ENCODE measurements at places on chromosomes 5 and 9.

- no peak for DNase-seq
These were observed 26.4 kb downstream of the TNFSF15 start for GRCh38 chr9:114779352-114779845.

GRCh38 chr5:143921525-143922311, 109.8 kb downstream of the HMHB1 start:
- DNase-seq = peak; percentile 96

- DNase-seq = no peak
These were observed 322.4 kb downstream of the TMEM161B start for GRCh38 chr5:87946271-87946670.

DNA sequence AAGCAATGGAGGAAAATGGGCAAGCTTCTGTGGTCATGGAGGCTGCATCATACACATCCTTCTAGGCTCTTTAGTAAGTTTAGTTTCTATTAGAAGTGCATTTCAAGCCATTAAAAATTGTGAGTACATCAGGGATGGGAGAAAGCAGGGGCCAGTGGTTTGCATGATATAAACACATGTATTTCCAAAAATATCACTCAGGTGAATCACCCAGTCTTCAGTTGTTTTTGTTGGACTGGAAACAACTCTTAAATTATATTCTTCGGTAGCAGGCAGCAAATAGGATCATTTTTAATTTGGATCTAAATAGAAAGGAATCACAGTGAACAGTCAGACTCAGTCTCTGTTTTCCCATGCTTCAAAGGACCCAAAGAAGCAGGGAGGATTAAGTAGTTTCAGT, 657.9 kb downstream of the TLR4 start:
- peak; percentile 11 for DNase-seq

DNA sequence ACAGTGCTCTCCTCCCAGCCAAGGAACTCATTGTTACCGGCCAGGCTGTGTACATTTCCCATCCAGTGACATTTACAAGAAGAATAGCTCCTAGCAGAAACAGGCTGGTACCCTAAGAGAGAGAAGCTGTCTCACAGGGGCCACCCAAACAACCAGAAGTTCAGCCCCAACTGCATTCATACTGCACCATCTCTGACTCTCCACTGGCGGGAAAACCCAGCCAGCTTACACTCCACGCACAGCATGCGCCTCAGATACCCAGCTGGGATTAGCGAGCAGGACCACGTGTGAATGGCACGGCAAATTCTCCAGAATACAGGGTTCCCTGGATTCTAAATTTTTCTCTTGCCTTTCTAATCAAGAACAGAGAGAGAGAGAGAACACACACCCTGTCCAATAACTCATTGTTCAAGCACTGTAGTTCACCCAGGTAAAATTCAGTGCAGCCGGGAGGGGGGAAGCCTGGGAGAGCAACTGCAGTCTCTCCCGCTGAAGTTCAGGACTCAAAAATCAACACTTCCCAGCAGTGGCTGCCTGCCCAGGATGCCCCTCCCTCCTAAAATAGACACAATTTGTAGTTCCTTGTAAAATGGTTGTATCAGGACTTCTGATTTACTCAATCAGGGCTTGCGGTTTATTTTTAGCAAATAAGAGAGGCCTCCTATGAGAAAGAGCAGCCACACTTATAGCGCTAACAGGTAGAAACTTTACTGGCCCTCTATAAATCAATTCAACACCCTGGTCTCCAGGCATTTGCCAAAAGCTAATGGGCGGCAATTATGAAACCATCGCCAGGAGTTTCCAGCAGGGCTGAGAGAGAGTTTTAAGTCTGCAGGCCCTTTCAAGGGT, 2.2 kb downstream of the COL23A1 start:
- no peak for DNase-seq

DNA sequence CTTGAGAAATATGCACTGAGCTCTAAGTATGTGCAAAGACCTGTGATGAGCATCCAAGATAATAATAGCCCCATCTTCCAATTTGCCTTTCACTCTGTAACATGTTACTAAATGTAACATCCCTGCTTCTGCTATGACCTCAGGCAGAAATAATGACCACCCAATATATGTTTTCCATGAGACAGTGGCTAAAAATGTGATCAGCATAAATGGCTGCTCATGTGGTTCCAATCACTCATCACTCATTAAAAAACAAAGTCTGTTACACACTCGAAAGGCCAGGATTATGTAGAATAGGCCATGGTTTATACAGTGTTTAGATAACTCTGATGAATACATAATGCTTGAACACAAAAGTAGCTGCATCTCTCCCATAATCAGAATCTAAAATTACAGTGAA, 71.4 kb upstream of the MOCS2 start:
- peak; percentile 65 for DNase-seq

DNA sequence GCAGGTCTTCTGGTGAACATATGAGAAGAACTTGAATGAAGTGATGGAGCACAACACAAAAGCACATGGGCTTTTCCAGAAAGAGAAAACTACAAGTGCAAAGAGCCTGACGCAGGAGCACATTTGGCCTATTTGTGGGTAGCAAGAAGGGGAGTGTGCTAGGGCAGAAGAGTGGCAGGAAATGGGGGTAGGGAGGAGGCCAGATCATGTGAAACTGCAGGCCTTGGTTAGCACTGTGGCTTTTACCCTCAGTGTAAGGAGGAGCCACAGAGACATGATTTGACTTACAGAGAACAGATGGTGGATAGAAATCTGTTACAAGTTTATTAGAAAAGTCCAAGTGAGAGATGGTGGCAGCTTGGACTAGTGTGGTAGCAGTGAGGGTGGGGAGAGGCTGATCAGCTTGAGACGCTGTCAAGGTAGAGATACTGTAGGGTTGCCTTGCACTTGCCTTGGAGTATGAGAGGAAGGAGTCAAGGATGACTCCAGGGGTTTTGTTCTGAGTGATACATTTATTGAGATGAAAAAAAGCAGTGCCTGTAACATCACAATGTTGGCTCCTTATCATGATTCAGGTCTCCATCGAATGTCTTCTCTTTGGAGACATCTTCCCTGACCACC, 126.7 kb downstream of the PPP2R2B start:
- DNase-seq = no peak

DNA sequence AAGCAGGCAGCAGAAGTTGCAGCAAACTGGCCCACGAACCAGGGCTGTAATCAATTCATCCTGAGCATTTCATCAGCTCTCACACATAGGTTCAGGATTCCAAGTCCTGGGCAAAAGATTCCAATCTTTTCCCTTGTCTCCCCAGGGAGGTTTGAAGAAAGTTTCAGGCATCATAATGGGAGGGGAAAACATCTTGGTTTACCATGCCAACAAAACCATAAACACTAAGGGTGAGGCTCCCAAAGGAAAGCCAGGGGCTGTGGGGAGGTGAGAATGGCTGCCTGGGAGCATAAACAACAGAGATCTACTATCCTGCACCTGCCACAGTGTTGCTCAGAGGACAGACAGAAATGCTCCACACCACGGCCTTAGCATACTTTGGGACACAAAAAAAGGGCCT, 94.6 kb downstream of the SH3TC2 start:
- DNase-seq = no peak

GRCh38 chr9:87184956-87185642, 237.8 kb upstream of the GAS1 start:
- DNase-seq = peak; percentile 87

- peak; percentile 96 for DNase-seq
These were observed 67.2 kb upstream of the IFNE start for GRCh38 chr9:21549251-21549765.

DNA sequence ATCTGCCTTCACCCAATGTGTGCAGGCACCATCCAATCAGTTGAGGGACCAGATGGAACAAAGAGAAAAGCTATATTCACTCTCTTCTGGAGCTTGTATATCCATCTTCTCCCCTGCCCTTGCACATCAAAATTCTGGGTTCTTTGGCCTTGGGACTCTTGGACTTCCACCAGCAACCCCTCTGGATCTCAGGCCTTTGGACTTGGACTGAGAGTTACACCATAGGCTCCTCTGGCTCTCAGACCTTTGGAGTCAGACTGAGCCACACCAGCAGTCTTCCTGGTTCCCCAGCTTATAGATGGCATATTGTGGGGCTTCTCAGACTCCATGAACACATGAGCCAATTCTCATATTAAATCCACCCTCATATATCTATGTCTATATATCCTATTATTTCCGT, 73.1 kb downstream of the TSSK1B start:
- DNase-seq = no peak

GRCh38 chr5:105639068-105639467, 2031.7 kb downstream of the EFNA5 start:
- DNase-seq = no peak

DNA sequence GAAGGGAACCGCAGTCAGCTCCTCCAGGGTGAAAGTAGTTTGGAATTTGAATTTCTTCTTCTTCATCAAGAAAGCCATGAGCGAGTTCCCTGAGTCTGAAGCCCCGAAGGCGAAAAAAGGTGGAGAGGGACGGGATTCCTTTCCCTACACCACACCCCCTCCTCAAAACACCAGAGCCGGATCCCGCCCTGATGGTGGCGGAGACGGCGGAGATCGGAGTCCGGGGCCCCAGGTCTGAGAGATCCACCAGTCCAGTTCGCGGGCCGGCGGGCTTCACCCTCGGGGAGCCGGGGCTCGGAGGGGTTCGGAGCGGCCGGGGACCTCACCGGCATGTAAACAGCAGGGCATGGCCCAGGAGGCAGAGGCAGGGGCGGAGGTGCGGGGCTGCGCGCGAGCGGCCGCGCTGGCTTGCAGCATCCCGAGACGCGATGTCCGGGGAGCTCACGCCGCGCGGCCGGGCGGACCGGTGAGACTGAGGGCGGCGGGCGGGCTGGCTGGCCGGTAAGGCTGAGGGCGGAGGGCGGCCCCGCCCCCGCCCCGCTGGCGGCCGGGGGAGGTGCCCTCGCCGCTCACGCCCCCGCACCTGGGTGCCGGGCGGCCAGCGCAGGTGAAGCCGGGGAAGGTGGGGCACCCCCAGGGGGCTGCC, 606 bp downstream of the EEIG1 start:
- no peak for DNase-seq

- no peak for DNase-seq
These were observed 386.0 kb upstream of the GRIN3A start for GRCh38 chr9:102124465-102124864.

GRCh38 chr9:113361304-113362018, 12.1 kb downstream of the BSPRY start:
- peak; percentile 24 for DNase-seq

DNA sequence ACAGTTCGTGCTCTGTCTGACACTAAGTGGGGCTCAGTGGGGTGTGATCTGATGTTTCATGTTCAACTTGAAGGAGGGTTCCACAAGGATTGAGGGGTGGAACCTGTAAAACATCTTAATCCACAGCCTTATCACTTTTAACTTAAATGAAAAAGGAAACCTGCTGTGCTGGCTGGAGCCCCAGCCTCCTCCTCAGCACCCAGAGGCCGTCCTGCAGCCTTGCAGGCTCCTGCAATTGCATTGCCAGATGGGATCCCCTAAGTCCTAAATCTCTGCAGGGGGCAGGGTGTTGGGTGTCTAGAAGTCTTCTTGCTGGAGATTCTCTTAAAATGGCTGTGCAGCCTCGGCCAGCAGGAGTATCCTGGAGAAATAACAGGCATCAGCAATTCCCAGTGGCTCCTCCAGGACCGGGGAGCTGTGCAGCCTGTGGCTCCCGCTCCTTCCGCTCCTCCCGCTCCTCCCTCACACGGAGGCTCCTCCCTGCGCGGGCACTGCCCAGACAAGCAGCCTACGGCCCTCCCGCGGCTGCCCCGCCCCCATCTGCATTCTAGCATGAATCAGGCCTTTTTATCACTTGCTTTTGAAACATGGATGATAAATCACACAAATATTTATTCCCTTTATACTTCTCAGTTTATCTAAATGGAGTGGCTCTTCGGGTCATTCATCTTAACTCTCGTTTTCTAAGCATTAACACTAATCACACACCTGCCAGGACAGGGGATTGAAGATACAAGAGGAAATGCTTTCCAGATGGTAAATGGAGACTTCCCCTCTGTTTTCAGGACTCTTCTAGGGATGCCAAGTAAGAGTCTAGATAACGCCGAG, 131.0 kb downstream of the ADAMTS16 start:
- peak; percentile 87 for DNase-seq

DNA sequence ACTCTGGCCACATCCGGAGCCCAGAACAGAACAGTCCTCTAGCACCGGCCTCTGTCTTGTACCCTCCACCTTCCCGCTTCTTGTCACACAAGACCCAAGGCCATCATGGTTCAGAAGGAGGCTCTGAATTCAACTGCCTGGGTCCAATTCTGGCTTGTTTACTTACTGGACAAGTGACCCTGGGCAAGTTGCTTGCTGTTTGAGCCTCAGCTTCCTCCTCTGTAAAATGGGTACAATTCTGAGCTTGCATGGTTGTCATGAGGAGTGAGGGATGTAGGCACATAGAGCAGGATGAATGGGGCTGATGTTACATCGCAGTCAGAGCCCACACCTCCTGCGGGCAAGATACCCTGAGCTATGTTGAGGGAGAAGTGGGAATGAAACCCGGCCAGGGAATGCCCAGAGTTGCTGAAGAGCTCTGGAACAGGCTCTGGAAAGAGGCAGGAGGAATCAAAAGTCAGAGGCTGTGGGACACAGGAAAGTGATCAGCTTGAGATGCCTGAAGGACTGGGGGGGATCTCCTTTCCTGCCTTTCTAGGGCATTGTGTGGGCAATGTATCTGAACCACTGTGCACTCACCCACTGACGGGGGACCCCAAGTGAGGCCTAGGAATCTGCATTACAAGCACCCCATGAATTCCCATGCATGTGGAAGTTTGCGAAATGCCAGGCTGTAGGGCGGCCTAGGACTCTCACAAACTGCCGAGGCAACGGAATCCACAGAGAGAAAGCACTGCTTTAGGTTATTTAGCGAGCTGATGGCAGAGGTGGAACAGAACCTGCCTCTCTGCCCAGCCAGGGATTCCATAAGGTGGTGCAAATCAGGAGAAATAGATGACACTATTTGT, 29.4 kb upstream of the IL17B start:
- no peak for DNase-seq

DNA sequence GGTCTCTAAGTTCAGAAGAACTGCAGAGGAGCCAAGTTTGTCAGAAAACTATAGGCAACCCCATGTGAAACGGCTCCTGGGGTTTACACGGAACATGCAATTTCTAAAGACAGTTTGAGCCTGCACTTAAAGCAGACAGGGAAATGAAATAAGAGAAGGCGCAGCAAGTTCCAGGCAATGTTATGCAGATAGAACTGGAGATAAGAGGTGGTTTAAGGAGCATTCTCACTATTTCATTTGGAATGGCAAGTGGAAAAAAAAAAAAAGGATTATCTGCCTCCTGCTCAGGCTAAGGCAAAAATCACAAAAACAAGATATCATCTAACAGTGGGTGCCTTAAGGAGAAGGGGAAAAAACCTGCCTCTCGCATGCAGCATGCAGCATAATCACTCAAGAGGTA, 2252.4 kb downstream of the MAT2B start:
- no peak for DNase-seq

DNA sequence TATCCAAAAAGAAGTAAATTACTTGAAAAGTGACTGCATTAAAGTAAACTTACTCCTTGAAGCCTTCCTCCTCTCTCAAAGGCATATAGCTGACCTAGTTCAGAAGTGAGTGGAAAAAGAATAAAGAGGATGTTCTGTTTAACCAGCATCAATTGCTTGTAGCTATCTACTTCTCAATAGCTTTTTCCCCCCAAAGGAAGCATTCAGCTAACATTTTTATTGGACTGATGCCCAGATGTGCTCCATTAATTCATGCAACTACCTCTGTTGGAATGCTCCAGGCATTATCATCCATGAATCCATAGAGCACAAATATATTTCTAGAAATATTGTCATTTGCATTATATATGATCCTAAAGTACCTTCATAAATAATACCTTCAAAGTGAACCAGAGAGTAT, 132.8 kb downstream of the RASEF start:
- DNase-seq = peak; percentile 8

GRCh38 chr5:102747386-102748166, 7.5 kb upstream of the PAM start:
- DNase-seq = no peak
